ENCODE measurements at places on chromosomes 6 and 20. TPM values are rescaled to one million over a fixed set of nuclear protein-coding genes. Genes with fewer than 3 reads are reported as not detected.

CST2 gene
- total RNA-seq, result not detected

SIGLEC1 gene
- 2.1 TPM for total RNA-seq

VPS16 gene
- 45.5 TPM for total RNA-seq

NOTCH4 gene
- 0.54 TPM for total RNA-seq

RING1 gene
- total RNA-seq, result 41.3 TPM

RIPPLY2 gene
- not detected for total RNA-seq

PSMA7 gene
- total RNA-seq, result 298 TPM

APOM gene
- 4.3 TPM for total RNA-seq

THBS2 gene
- total RNA-seq, result not detected

BTBD3 gene
- total RNA-seq, result 4.0 TPM

RHAG gene
- not detected for total RNA-seq

FNDC11 gene
- 0.30 TPM for total RNA-seq

CLPSL1 gene
- not detected for total RNA-seq

BANF2 gene
- total RNA-seq, result not detected

SOX4 gene
- total RNA-seq, result 0.73 TPM

TNNC2 gene
- 0.43 TPM for total RNA-seq

TREM2 gene
- not detected for total RNA-seq

SAMD3 gene
- 67.3 TPM for total RNA-seq

BPIFB4 gene
- not detected for total RNA-seq

TAPBP gene
- total RNA-seq, result 240 TPM

CALHM4 gene
- not detected for total RNA-seq

RSPH3 gene
- total RNA-seq, result 3.6 TPM

NAPB gene
- 16.7 TPM for total RNA-seq

SLC12A5 gene
- not detected for total RNA-seq

BMP6 gene
- total RNA-seq, result not detected

POPDC3 gene
- total RNA-seq, result not detected

ROS1 gene
- not detected for total RNA-seq

DST gene
- 4.7 TPM for total RNA-seq

PLN gene
- 0.20 TPM for total RNA-seq

TMEM170B gene
- total RNA-seq, result 12.7 TPM

CRISP3 gene
- not detected for total RNA-seq

KIAA1586 gene
- total RNA-seq, result 18.2 TPM

SNAP91 gene
- total RNA-seq, result not detected

OXT gene
- total RNA-seq, result not detected

TP53TG5 gene
- total RNA-seq, result 0.46 TPM

CYP39A1 gene
- total RNA-seq, result not detected

CLVS2 gene
- not detected for total RNA-seq

PNISR gene
- total RNA-seq, result 400 TPM

TFAP2D gene
- total RNA-seq, result not detected

TEAD3 gene
- 0.13 TPM for total RNA-seq

MACROD2 gene
- total RNA-seq, result not detected

TFAP2C gene
- not detected for total RNA-seq

GPX5 gene
- total RNA-seq, result not detected

HCRTR2 gene
- total RNA-seq, result not detected

GJA1 gene
- total RNA-seq, result not detected

MUC21 gene
- total RNA-seq, result not detected

PPP1R3G gene
- not detected for total RNA-seq

TBX18 gene
- total RNA-seq, result not detected

B3GALT4 gene
- 16.6 TPM for total RNA-seq

TMEM151B gene
- total RNA-seq, result not detected

CST3 gene
- 20.5 TPM for total RNA-seq

ADGB gene
- not detected for total RNA-seq

KCNK15 gene
- total RNA-seq, result not detected

IBTK gene
- total RNA-seq, result 26.1 TPM

HRH3 gene
- total RNA-seq, result not detected

Data from naive thymus-derived CD4-positive, alpha-beta T cell (primary cell).